ENCODE measurements at places on chromosomes 6 and 20. TPM values are rescaled to one million over a fixed set of nuclear protein-coding genes. Genes with fewer than 3 reads are reported as not detected.

The PTK6 gene
- under 0.01 TPM for total RNA-seq

The SIRPG gene
- not detected for total RNA-seq

The VSX1 gene
- total RNA-seq, result not detected

The HELZ2 gene
- total RNA-seq, result 29.0 TPM

The BHLHE23 gene
- total RNA-seq, result not detected

The PPP1R18 gene
- 56.6 TPM for total RNA-seq

The TSPO2 gene
- total RNA-seq, result not detected

The CDKAL1 gene
- 26.8 TPM for total RNA-seq

The ADNP gene
- total RNA-seq, result 26.8 TPM

The XKR7 gene
- not detected for total RNA-seq

The IL20RA gene
- 0.43 TPM for total RNA-seq

The DYNLT2 gene
- total RNA-seq, result 1.3 TPM

The EYS gene
- under 0.01 TPM for total RNA-seq

The ZDHHC14 gene
- 2.6 TPM for total RNA-seq

The FAM210B gene
- 38.0 TPM for total RNA-seq

The SIRPB2 gene
- not detected for total RNA-seq

The LTB gene
- not detected for total RNA-seq

The PBX2 gene
- 35.4 TPM for total RNA-seq

The SLC52A3 gene
- total RNA-seq, result not detected

The BPIFB2 gene
- total RNA-seq, result not detected

The SOX18 gene
- under 0.01 TPM for total RNA-seq

The PSORS1C1 gene
- 3.0 TPM for total RNA-seq

The ASIP gene
- total RNA-seq, result not detected

The OGFR gene
- 33.7 TPM for total RNA-seq

The GPR63 gene
- 0.32 TPM for total RNA-seq

The MRPS18B gene
- 81.2 TPM for total RNA-seq

The TFAP2A gene
- total RNA-seq, result 2.6 TPM

The RAB32 gene
- 148 TPM for total RNA-seq

The AKAP12 gene
- 123 TPM for total RNA-seq

The ATP9A gene
- total RNA-seq, result 9.3 TPM

The PXMP4 gene
- 3.9 TPM for total RNA-seq

The ALDH8A1 gene
- not detected for total RNA-seq

The POU3F2 gene
- not detected for total RNA-seq

The TREML2 gene
- not detected for total RNA-seq

Measured in fibroblast of villous mesenchyme (primary cell).